ENCODE measurements at places on chromosomes 1 and 21.
A peak's percentile ranks its signal among the peaks of the same experiment; 100 is the strongest.

GRCh38 chr1:229828461-229828860 is 202.4 kb downstream of the URB2 start:
- no peak for DNase-seq

GRCh38 chr1:228120857-228121489 is 11.9 kb upstream of the MRPL55 start:
- DNase-seq, result no peak

DNA sequence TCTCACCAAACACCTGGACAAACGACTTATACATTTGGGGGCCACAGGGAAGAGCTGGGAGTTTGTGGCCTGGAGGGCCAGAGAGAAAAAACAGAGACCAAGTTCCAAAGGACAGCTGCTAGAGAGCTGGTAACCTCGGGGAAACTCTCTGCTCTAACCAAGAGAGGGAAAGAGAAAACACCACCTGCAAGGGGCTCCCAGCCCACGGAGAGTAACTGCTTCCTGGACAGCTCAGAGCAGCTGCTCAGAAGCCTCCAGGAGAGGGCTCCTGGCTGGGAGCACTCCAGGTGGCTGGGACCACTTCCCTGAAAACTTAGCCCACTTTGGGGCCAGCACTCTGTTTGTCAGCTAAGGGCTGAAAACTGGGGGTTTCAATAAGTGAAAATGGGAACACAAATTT is 154.8 kb upstream of the GRIK3 start:
- no peak for DNase-seq

- no peak for DNase-seq
These were observed 39.7 kb downstream of the HUNK start for GRCh38 chr21:31912501-31912900.

- DNase-seq, result no peak
These were observed 17.3 kb downstream of the CD58 start for GRCh38 chr1:116553386-116554115.

DNA sequence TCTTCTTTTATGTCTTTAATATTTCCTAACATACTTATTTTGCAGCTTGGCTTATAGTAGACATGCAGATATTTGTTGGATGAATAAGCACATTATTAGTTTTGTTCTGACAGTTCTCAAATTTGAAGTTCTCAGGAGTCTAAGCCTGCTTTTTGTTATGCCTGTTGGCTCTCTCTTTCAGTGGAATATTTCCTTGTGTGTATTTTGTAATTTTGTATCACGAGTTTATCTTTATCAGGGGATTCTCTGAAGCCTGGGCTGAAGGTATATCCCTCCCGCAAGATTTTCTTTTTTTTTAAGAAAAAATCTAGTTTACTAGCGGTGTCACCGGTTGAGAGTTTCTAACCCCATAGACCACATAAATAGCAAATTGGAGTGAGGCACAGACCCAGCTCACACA is 105.9 kb downstream of the RGL1 start:
- DNase-seq, result no peak

DNA sequence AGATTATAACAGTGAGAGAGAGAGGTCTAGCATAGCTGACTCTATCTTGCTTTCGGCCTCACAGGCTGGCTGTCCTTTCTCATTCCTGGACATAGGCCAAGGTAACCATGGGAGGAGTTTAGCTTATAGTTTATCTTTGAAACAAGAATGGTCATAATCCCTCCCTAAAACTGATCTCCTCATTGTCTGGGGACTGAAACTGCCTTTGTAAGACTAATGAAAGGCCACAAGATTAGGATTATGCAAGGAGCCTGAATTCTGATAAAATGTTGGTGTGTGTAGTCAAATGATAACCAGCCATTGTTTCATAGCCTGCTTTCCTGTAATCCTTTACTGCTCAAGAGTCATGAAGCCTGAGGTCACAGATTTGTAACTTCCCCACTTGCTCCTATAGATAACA is 131.9 kb upstream of the LYPLAL1 start:
- DNase-seq, result peak; percentile 18

DNA sequence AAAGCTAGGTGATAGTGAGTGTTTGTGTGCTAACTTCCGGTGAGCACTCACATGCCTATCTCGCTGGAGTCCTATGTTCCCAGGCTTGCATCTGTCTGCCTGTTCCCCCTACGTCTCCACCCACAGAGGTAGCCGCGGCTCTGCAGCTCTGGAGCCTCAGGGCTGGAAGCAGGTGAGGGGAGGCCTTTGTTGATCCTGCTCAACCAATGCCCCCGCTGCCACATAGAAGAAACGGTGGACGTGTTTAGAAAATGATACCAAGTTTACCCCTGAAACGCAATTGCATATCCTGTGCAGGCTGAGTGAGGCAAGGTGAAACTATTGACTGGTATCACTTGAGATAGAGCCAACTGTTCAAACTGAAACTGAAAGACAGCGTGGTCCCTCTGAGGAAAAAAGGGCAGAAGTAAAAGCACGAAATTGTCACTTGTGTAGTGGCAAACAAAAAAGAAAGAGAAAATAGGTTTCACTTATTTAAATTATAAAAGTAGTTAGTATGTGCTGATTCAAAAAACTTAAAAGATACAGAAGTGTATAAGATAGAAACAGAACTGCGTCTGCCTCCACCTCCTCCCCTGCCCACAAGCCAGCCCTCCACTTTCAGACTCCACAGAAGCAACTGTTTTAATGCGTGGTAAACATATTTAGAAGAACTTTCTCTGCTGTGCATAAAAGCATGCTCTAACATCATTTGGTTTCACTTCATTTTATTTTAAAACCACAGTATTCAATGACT is 38.6 kb upstream of the ETS2 start:
- DNase-seq, result no peak

DNA sequence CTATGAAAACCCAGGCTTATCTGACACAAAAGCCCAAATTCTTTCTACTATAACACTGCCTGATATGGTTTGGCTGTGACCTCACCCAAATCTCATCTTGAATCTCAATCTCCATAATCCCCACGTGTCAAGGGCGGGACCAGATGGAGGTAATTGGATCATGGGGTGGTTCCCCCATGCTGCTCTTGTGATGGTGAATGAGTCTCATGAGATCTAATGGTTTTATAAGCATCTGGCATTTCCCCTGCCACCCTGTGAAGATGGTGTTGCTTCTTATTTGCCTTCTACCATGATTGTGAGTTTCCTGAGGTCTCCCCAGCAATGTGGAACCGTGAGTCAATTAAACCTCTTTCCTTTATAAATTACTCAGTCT is 123.3 kb upstream of the USP24 start:
- no peak for DNase-seq

GRCh38 chr1:50427818-50428779 is 4.9 kb upstream of the DMRTA2 start:
- no peak for DNase-seq

DNA sequence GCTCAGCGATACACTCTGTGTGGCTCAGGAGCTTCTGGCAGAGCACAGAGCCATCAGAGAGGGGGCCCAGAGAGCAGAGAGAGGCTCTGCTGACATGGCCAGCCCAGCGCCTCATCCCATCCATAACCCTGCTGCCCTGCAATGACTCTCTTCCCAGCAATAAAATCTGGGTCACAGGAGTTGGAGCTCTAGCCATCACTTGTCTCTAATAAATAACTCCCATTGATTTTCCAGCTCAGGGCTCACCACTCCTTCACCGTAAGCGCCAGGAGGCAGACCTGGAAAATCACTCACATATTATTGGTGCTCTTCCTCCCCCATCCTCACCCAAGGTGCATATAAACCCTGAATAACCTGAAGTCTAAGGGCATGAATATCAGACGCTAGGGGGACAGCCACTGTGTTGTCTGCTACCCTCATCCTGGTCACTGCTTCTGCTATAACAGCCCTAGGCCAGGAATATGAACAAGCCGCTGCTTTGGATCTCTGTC is at the start of gene APCS:
APCS (plus strand) TSS at position 366 of the 491 bp plus-strand sequence; CDS start at position 462, 96 bp downstream.
- DNase-seq, result no peak

DNA sequence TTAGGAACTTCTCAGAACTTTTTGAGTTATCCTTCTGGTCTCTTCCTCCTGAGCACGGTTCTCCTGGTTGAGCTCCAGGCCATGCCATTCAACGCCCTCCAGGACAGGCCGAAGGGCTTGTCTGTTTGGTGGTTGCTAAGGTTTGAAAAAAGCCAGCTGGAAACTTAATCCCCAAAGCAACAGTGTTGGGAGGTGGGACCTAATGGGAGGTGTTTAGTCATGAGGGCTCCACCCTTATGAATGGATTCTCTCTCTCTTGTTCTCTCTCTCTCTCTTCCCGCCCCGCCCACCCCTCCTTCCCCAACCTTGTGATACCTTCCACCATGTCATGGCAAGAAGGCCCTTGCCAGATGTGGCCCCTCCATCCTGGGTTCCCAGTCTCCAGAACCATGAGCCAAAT is 829 bp downstream of the KCNE1 start:
- no peak for DNase-seq

DNA sequence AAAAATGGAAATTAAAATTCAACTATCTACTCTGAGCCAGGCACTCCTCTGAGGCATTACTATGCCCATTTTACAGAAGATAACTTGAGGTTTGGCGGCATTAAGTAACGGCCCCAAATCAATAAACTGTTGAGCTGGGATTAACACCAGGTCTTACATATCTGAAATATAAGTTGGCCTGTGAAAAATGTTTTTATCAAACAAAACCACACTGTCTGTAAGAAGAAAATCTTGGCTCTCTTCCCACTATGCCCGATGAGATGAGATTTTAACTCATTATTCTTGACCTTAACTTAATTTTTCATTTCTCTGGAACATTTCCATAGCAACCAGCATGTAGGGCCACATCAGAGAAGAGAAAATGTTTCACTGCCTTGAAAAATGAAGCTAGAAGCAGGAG is 21.8 kb downstream of the RC3H1 start:
- no peak for DNase-seq

GRCh38 chr1:12005488-12006166 is 13.7 kb upstream of the MIIP start:
- no peak for DNase-seq

DNA sequence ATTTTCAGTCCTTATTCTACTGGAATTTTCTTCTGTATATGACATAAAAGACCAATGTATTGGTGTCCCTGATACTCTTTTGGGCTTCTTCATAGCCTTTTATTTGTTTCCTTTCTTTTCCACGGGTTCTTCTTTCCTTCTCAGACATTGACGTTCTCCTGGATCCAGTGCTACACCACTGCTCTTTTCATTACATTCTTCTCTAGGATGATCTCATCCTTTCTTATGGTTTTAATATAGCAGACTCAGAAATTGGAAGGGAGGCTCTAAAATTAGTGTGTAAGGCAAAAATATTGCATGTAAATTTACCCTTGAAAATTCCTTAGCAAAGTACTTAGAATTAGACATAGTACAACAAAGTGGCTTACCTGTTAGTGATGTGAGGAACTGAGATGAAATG is 65.3 kb downstream of the SELENOF start:
- no peak for DNase-seq

DNA sequence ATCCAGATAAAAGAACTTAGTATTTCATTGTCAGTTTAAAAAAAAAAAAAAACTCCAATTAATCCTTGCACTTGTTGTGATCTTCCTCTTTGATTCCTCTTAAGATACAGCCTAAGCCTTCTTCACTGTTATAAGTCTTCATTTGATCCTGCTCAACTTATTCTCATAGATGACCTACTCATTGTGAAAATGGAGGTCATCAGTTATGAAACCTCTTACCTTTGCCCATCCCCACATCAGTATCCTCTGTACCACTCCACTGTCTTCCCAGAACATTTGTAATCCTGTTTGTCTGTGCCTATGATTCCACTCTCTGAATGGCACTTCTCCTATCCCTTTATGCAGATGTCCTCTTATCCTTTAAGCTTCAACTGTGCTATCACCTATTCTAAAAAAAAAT is 28.0 kb downstream of the ODR4 start:
- no peak for DNase-seq

GRCh38 chr1:22080191-22080590 is 27.7 kb downstream of the CDC42 start:
- DNase-seq, result no peak

DNA sequence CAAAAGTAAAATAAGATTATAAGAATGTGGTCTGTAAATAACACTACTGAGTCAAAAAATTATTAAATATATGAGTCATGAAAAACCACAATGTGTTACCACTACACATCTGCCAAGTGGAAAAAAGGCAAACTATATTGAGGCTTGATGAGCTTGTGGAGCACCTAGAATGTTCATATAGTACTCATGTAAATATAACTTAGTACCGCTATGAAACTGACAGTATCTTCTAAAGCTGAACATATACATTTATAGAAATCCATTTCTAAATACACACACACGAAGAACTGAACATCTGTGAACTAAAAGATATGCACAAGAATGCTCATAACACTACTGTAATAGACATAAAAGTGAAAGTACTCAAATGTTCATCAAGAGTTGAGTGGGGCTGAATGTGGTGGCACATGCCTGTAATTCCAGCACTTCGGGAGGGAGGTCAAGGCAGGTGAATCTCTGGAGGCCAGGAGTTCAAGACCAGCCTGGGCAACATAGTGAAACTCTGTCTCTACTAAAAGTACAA is 18.5 kb upstream of the GBP3 start:
- DNase-seq, result no peak

GRCh38 chr1:42108309-42108708 is 44.9 kb upstream of the GUCA2B start:
- no peak for DNase-seq

GRCh38 chr1:55215194-55216021 is at the start of gene USP24:
Gene USP24 (minus strand): TSS chr1:55215364. CDS start chr1:55215113, 251 bp downstream.
- DNase-seq, result peak; percentile 83

DNA sequence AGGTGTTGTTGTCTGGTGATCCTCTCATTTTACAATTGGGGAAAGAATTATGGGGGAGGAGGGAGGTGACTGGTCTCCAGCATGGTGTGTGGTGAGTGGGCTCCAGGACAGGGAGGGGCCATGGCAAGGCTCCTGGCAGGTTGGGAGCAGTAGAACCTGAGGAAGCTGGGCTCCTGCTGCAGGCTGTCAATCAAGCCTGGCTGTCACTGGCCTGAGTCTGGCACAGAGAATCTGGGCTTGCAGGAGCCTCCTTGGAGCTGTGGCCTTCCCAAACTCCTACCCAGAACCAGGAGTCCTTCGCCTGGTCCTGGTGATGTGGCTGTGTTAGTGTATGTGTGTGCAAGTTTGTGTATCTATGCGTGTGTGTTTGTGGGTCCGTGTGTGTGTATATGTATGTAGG is 131.9 kb upstream of the CSF3R start:
- DNase-seq, result no peak
